NCI-H460 (cell line): ENCODE measurements at places on chromosomes 7 and 10. TPM values are rescaled to one million over a fixed set of nuclear protein-coding genes. Genes with fewer than 3 reads are reported as not detected.

- DNase-seq, result no peak
These were observed 238.7 kb downstream of the PLXNA4 start for GRCh38 chr7:132337450-132338080.

- no peak for DNase-seq
These were observed 145.7 kb upstream of the RHEB start for GRCh38 chr7:151665368-151665767.

DNA sequence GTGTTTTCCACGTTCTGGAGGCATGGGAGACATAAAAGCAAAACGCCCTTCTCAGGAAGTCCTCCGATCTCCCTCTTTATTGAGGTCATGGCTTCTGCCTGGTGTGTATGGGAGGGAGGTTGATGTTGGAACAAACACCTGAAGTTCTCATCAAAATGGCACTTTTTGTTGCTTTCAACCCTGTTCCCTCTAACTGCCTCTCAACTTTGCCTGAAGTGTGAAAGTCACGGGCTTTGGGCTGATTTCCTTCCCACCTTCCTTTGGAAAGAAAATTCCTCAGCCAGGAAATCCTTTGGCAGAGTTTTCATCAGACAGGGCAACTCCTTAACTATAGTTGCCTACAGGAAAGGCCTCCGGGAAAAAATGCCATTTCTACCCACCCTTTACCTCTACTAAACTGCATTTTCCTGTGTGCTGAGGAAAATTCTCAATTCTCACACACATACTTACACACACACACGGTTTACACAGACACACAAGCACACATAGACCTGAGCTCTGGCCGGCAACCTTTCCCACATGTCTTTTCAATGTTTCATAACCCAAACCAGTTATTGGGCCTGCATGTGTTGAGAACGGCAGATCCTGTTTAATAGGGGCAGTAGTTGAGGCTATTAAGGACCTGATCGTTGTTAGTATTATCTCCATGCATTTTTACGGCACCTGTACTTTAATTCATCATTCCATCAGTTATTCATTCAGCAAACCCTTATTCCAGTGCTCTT is 36.4 kb downstream of the CYP17A1 start:
- no peak for DNase-seq

DNA sequence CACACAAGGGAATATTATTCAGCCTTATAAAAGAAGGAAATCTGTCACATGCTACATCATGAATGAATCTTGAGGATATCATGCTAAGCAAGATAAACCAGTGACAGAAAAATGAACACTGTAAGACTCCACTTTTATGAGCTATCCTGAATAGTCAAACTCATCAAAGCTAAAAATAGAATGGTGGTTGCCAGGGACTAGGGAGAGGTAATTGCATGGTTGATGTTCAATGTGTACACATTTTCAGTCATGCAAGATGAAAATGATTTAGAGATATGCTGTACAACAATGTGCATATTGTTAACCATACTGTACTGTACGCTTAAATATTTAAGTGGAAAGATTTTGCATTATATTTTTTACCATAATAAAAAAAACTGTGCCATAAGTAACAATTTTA is 1349.1 kb downstream of the XPNPEP1 start:
- no peak for DNase-seq

DNA sequence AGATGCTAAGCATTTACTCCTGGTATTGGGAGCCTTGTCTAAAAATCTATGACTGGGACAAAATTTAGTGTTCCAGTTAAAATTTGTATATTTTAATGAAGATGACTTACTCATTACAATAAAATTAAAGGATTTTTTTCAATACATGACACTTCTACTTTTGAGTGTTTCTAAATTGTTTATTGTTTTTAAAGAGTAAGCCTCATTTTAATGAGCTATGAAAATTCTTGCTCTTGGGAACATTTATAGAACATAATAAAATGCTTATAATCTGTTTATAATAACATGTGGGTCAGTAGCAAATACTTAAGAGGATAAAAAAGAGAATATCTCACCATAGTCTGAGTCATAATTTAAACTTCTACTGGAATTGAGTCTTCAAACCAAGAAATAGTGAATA is 149.5 kb downstream of the PLCE1 start:
- DNase-seq, result no peak

GRCh38 chr7:10593080-10593479 is 380.6 kb upstream of the PHF14 start:
- no peak for DNase-seq

DNA sequence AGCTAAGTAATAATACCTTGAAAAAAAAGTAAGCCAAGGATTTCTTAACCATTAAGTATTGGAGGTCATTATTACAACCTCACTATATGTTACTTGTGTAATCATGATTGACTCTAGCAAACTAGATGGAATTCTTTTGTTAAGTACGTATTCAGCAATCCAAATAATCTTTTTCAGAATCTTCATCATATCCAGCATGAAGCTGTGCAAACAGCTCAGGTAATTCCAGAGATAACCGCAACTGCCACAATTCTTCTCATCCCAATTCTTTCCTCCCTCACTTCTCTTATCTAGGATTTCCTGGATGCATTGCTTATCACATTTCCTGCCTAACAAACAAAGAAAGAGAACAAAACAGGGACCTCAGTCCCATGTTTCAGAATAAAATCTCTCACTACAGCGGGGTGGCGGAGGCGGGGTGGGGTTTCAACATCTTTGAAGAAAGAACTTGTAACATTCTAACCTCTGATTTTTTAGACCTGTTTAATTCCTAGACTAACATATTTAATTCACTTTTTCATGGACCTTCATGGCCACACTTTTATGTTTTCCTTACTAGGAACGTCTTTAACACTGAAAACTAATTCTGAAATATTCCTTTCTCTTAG is 156.5 kb downstream of the POM121L12 start:
- no peak for DNase-seq

GRCh38 chr10:68107651-68108050 is 1.6 kb upstream of the MYPN start:
- DNase-seq, result no peak

GRCh38 chr10:123582084-123582989 is 83.8 kb upstream of the GPR26 start:
- DNase-seq, result peak; percentile 71

- DNase-seq, result peak; percentile 95
These were observed 740.5 kb downstream of the SORCS1 start for GRCh38 chr10:106424054-106424453.

Gene AKR1C1
- total RNA-seq, result 1,075 and 1,182 TPM in 2 replicates
